Pancreas (tissue), 10 donors: ENCODE measurements at places on chromosomes 13 and 19. TPM values are rescaled to one million over a fixed set of nuclear protein-coding genes. Genes with fewer than 3 reads are reported as not detected.
A peak's percentile ranks its signal among the peaks of the same experiment; 100 is the strongest.

GRCh38 chr19:46265217-46265828 lies 31.5 kb upstream of the HIF3A start:
- DNase-seq, result peak; percentile 43

The SLC10A2 gene
- not detected for total RNA-seq

GRCh38 chr13:28056970-28057712 lies 43.2 kb downstream of the FLT3 start:
- no peak for DNase-seq

The TUBB4A gene
- total RNA-seq, result 1.5 TPM

GRCh38 chr13:33525763-33526162 lies 240.2 kb upstream of the STARD13 start:
- no peak for DNase-seq

DNA sequence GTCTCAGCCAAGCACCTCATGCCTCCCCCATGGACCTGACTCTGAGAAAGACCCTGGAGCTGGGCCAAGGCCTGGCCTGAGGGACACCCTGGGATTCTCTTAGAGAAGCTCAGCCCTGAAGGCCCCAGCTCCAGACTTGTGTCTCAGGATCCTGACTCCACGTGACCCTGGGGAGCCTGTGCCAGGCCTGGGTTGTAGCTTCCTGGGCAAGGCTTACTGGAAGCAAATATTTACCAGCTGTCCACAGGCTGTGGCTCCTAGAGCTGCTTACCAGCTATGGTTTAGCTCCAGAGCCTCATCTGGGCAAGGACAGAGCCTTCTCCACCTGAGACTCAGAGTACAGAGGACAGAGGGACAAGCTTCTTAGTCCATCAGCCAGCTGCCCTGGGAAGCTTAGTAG lies 61.0 kb upstream of the CEACAM8 start:
- DNase-seq, result peak; percentile 69

DNA sequence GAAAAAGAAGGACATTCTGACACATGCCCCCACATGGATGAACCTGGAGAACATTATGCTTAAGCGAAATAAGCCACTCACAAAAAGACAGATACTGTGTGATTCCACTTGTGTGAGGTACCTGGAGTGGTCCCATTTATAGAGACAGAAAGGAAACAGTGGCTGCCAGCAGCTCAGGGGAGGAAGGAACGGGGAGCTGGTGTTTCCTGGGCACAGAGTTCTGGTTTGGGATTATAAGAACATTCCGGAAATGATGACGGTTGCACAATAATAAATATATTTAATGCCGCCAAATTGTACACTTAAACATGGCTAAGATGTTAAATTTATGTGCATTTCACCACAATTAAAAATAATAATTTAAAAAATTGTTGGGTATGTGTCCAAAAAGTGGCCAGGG lies 33.0 kb downstream of the SERP2 start:
- no peak for DNase-seq

The DIAPH3 gene
- total RNA-seq, result 0.37 TPM

DNA sequence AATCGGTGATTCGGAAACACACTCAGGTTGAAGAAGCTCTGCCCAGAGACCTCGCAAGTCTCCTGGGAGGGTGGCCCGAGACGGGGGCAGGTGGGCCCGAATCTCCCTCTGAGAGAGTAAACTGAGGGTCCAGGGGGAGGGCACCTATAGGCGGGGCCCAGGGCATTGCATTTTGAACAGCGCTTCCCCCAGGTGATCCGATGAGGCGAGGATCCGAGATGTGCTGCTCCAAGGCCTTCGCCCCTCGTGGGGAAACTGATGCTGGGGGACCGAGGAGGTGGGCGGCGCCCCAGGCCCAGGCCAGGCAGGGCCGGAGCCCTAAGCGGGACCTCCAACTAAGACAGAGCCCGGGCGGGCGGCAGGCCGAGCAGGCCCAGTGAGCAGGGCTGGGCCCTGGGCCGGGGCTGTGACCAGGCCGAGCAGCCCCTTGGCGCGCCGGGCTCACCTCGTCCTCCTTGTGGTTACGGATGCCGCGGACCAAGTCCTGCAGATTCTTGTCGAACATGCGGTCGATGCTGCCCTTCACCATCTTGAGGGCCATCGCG lies 500 bp downstream of the AP3D1 start:
- peak; percentile 71 for DNase-seq

DNA sequence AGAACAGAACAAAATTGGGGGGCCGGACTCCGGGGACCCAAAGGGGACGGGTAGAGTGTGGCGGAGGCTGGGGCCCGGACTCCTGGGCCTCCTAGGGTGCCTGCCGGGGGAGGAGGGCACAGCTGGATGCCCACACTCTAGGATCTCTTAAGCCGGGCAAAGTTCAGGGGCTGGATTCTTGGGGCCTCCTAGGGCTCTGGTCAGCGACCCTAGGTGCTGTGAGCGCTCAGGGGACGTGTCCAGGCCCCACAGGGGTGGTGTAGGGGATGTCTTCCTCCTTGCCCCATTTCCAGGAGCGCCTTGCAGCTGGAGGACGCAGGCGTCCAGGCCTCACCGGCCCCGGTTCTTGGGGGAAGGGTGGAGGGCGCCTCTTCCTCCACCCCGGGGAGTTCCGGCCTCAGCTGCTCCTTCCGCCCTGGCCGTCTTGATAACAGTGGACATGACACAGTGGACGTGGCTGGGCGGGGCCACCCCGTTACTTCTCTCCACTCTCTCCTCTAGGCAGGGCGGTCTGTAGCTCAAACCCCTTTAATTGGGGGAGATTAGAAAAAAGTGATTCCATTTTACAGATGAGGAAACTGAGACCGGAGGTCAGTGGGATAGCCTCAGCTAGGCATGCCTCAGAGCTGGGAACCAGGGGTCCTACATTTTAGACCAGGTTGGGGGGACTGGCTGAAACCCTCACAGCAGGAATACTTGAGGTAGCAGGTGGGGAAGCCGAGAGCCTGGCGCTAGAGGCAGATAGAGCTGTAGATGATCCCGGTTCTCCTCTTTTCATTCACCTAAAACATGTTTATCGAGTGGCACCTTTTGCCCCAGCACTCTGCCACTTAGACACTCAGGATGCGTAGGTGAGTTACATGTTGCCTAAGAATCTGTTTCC lies 705 bp downstream of the STXBP2 start:
- DNase-seq, result peak; percentile 83

- DNase-seq, result no peak
Measured at GRCh38 chr19:45098521-45099466, 5.8 kb downstream of the PPP1R37 start.

- DNase-seq, result no peak
Measured at GRCh38 chr13:79419365-79419764, 13.3 kb upstream of the RBM26 start.

- DNase-seq, result no peak
Measured at GRCh38 chr13:48500652-48501197, 32.2 kb downstream of the RCBTB2 start.

The CEACAM7 gene
- total RNA-seq, result 2.5 TPM

The BLOC1S3 gene
- total RNA-seq, result 4.3 TPM

DNA sequence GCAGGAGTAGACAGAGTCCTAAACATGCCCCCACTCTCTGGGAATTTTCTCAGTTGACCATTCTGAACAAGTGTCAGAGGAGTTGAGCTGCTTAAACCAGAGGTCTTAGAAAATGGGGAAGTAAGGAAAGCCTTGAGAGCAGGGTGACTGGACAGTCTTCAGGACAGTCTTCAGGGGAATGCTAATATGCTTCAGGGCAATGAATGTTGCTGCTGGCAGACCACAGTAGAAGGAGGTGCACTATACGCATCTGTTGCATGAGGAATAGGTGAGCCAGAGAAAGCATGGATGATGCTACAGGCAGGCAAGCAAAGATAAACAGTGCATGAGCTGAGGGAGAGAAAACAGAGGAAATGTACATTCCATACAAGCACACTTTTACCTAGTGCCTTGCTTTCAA lies 196.6 kb upstream of the GPR12 start:
- no peak for DNase-seq

GRCh38 chr13:45775401-45775963 lies 73.4 kb downstream of the CBY2 start:
- DNase-seq, result no peak
